ENCODE measurements at places on chromosomes 1 and 21.

DNA sequence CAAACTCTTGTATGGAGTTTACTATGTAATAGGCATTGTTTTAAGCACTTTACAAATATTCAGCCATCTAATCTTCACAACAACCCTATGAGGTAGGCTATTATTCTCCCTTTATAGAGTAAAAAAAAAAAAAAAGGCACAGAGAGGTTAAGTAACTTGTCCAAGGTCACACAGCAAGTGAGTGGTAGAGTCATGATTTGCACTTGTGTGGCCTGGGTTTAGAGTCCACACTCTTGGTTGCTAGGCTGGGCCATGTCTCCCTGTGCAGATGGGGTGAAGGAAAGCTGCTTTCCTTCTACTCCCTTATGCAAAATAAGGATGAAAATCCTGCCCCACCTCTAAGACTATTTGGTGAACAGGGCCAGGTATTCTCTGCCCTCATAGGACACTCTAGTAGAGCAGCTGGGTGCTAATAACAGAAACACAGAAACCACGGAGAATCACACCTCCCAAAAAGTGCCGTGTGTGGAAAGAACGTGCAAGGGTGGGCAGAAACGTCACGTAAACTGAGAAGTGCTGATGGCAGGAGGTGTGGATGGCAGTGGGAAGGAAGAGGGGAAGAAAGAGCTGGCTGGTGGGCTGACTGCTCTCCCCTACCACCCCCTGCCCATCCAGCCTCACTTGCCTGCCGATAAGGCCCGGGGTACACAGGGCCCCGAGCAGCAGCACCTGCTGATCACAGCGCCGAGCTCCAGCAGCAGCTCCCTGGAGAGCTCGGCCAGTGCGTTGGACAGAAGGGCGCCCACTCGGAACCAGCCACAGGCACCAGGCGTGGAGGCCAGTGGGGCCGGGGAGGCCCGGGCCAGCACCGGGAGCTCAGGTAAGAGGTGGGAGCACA is 28.3 kb upstream of the VPS13D start:
- no peak for DNase-seq

GRCh38 chr1:186655876-186656275 is 24.3 kb downstream of the PTGS2 start:
- no peak for DNase-seq

GRCh38 chr1:157319567-157319966 is 181.4 kb upstream of the ETV3 start:
- DNase-seq: no peak

GRCh38 chr1:159067699-159068621 is 8.6 kb downstream of the AIM2 start:
- DNase-seq: no peak

DNA sequence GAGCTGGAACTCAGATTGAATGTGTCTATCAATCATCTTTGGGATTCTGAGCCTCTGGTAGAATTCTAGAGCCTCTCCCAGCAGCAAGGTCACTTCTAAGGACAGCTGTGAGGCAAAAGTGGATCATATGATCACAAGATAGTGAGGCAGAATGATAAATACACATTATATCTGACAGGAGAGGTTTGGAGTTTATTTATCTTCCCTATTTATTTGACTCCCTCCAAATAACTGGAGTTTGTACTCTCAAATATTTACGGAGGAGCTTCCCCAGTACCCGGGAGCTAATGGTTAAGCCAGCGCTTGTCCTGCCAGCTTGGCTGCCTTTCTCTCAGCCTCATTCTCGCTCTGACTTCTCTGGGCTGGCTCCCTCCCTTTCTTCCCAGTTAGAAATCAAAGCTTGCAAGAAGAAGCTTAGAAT is 2.3 kb downstream of the HMGCS2 start:
- no peak for DNase-seq

DNA sequence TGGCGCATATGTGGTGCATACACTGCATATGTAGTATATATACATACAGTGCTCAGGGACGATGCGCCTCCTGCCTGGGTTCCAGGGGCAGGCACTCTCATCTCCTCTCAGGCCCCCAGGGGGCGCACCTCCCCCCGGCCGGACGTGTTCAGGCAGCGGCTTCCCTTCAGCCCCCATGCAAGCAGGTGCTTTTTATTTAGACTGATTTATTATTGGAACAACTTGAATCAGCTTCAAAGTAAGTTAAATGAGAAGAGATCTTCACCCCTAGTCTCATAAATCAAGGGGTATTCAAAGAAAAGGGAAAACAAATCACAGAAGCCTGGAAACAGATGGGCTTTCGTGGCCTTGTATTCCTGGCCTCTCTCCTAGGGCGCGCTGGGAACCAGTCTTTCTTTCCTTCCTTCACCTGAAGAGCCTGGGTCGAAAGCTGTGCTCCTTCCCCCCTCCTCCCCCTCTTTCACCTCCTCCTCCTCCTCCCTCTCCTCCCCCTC is 64.6 kb downstream of the UBIAD1 start:
- DNase-seq: peak; percentile 31

DNA sequence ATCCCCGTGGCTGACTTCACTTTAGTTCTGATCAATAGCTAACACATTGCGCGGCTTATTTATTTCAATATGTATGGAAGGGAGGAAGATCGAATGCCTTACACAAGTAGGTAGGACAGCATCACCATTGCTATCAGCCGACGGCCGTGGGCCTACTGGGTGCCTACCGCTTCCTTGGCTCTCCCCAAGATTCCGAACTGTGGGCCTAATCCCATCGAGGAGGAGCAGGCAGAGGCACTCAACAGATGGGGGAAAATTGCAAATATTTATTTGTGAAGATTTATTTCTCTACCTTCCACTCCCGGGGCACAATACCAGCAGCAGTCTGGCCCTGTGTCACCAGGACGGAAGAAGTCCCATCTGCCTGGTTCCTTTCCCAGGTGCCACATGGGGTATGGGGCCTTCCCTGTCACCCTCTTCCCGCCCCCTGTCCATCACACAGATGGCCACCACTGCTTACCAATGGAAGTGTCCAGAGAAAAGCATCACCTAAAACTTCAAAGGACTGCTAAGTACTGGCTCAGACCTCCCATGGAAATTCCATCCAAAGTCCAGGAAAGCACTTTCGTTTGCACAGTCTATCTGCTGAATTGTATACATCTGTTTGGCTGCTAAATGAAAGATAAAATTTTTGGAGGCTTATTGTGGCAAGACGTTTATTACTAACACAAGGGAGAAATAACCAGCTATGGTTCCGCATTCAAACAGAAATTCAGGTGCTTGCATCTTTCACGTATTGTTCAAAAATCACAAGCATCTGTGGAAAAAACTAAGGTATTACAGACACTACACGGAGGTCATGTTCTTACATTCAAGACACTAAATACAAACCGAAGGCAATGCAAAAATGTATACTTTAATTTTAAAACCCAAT is 11.8 kb downstream of the AGT start:
- no peak for DNase-seq

DNA sequence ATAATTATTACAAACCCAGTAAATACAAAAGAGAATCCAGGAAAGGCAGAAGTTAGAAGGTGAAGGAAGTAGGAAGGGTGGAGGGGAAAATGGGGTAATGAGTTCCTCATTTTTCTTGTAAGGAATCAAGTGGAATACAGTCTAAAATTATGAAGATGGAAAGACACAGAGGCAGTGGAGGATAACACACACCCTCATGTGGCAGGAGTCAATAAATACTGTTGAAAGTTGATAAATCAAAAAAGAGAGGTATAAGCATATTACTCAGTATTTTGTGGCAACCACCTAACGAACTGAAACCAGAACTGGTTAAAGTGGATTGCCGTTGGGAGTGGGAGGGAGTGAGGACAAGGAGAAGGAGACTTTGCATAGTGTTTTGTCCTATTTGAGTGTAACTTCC is 78.6 kb upstream of the SLC44A3 start:
- no peak for DNase-seq

GRCh38 chr1:201713086-201713810 is 115.7 kb upstream of the IPO9 start:
- no peak for DNase-seq

GRCh38 chr21:23963454-23963853 is 1643.8 kb downstream of the MRPL39 start:
- no peak for DNase-seq

- no peak for DNase-seq
Observed at GRCh38 chr1:55775007-55775406, 559.8 kb upstream of the USP24 start.

GRCh38 chr1:175174309-175175102 is 18.1 kb downstream of the KIAA0040 start:
- no peak for DNase-seq

GRCh38 chr1:31159869-31160611 is 79.6 kb downstream of the NKAIN1 start:
- no peak for DNase-seq

GRCh38 chr1:102937401-102937800 is 170.9 kb downstream of the COL11A1 start:
- DNase-seq: no peak
